ENCODE measurements at places on chromosomes 3 and 15.

DNA sequence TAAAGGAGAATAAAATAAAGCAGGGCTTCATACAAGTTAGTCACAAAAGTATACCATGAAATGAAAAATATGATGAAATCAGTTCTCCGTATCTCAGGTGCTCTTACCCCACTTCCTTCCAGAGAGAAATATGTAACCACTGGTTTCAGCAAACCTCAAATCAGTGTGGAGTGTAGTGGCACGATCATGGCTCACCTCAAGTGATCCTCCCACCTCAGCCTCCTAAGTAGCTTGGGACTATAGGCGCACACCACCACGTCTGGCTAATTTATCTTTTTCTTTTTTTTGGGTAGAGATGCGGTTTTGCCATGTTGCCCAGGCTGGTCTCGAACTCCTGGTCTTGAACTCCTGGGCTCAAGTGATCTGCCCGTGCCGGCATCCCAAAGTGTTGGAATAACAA is 24.2 kb downstream of the DENND4A start:
- no peak for DNase-seq

DNA sequence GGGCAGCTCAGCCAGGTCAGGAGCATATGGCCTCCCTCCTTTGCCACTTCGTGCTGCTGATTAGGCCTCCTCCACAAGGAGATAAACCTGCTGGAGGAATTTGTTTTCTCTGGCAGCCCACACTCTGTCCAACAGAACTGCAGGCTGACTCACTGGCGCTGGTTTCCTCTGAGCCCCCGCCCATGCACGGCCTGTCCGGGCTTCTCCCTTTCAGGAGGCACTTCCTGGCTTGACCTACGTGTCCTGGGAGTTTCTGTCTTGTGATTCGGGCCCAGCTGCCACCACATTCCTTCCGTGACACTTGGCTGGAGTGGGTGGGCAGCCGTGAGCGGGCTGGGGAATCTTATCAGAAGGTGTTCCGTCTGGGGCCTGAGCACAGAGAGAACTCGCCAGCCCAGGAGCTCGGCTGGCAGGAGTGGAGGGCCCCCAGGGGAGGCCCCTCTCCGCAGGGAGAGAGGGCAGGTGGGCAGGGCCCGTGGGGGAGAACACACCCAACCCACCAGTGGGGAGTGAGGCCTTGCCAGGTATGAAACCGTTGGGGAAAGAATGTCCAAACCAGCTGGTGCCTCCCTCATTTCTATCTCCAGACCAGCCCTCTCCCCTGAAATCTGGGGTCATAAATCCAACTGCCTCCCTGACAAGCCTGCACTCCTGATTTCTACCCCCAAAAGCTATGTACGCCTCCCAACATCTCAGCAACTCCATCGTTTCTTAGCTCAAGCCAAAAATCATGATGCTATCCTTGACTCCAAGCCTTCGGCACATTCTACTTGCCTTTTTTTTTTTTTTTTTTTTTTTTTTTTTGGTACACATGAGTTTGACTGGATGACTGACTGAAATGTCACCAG is 110.6 kb upstream of the MEF2A start:
- peak; percentile 88 for DNase-seq

GRCh38 chr3:120181632-120182031 is 87.4 kb upstream of the GSK3B start:
- DNase-seq: no peak

DNA sequence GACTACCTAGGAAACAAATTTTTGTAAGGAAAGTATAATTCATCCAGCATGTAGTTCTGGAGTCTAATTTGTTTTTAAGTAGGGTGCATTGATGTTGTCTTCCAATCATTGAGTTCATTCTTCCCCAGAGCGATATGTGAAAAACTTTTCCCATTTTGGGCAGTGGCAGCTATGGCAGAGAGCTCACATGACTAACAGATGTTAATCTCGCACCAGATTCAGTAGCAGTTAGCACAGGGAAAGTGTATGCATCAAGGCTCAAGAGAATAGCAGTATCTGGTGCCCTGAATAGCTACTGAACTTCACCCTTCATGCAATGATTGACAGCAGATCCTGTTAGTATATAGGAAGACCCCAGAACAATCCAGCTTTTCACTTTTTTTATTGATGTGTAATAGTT is 46.3 kb upstream of the TCAIM start:
- DNase-seq: no peak

GRCh38 chr15:91484141-91484540 is 369.4 kb upstream of the SLCO3A1 start:
- DNase-seq: no peak

DNA sequence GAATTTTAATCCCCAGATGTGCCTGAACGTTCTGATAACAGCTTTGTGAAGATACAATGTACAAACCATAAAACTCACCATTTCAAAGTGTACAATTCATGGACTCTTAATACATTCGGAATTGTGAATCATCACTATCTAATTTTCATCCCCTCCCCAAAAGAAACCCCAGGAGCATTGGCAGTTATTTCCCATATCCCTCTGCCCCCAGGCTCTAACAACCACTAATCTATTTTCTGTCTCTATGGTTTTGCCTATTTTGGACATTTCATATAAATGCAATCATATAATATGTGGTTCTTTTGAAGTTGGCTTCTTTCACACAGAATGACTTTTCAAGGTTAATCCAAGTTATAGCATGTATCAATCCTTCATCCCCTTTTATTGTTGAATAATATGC is 25.3 kb downstream of the PRICKLE2 start:
- no peak for DNase-seq

DNA sequence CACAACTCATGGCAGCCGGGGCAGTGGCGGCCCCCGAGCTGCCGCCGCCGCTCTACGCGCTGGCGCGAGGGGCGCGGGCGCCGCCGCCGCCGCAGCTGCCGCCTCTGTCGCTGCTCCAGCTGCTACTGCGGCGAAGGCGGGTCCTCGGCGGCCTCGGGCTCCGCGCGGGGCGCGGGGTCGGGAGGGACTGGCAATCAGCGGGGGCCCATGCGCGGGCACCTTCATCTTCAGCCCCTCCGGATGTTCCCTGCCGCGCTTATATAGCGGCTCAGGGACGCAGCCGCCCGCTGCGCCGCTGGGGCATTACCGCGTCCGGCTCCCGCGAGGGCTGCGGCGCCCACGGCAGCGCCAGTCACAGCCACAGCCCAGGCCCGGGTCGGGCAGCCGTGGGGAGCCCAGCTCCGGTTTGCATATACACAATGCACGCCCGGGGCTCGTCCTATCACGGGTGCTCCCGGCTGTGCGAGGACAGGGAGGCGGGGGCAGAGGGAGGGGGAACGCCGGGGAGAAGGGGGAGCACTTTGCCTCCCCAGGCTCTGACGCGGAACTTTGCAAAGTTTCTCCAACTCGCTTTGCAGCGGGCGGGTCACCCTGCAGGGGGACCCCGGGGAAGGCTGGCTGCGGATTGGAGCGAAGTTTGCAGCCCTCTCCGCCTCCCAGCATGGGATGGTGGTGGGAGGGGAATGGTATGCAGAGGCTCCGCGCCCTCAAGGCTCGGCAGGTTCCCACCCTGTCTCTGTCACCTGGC is at the start of gene VGLL3:
Gene VGLL3 (minus strand): TSS at position 416 of the 748 bp plus-strand sequence. CDS start 406 bp downstream, at position 10.
- DNase-seq: peak; percentile 12

GRCh38 chr15:85540085-85540797 is 159.8 kb downstream of the AKAP13 start:
- DNase-seq: no peak

DNA sequence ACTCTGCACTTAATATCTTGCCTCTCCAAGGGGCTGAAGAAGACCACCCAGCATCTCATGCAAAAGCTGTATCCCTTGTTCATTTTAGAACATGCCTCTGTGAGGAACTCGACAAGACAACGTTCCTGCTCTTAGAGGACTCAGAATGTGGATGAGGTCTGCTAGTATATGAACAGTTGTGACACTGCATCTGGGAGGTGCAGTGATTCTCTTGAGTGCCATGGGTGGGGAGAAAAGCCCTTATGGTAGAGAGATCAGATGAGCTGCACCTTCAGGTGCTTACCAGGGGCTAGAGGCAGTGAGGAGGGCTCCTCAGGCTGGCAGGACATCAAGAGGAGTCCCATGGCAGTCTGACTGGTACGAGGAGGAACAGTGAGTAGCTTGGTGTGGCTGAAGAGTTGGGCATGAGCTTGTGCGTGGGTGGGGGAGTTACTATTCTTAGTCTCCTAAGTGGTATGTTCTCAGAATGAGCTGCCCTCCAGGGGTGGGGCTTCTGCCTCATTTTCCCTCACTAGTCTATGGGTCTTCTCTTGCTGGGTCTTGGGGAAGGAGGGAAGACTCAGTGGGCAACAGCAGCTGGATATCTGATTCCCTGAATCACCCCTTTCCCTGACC is 56.7 kb upstream of the ATP2B2 start:
- DNase-seq: no peak

DNA sequence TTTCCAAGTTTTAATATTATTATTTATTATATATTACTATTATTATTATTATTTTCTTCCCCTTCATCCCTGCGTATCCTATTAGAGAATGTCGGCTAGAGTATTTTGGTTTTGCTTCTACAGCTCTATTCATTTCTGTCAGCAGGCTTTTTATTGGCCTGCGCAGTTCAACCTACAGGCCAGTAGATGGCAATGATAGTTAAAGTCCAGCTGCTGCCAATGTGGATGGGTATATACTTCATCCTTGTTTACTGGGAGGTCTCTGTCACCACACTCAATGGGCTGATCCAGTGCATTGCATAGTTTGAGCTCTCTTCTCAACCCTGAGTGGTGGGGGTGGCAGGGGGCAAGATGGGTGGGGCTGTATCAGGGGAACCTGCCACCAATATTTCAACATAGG is 799.8 kb downstream of the NSUN3 start:
- DNase-seq: peak; percentile 48

- no peak for DNase-seq
Observed at GRCh38 chr15:37771465-37771864, 163.0 kb upstream of the TMCO5A start.

- no peak for DNase-seq
Observed at GRCh38 chr3:160369784-160370183, 29.2 kb downstream of the IFT80 start.

DNA sequence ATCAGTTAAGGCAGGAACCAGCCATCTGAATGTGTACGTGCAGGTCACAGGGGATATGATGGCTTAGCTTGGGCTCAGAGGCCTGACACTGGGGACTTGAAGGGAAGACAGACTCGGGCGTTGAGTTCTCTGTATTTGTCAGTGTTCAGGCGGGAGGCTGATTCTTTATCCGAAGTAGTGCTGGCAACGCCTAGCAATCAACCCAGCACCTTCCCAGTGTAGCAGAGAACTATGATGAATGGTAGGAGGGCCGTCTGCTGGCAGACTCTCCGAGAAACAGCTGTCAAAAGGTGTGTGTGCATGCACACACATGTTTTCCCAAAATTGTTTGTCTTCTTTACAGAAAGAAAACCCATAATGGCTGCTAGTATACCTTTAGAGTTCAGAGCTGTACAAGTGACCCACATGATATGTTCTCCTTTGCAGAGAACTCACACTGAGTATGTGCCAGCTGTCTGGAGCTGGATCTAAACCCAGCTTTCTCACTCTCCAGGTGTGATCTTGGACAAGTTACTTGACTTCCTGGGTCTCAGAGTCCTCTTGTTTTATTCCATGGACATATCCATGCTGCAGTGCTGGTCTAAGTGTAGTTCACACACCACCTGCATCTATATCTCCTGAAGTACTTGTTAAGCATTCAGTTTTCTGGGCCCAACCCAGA is 74.5 kb upstream of the LARS2 start:
- DNase-seq: no peak

GRCh38 chr15:73254598-73254997 is 114.2 kb downstream of the HCN4 start:
- no peak for DNase-seq

GRCh38 chr15:58148633-58149445 is 10.7 kb downstream of the AQP9 start:
- DNase-seq: no peak

DNA sequence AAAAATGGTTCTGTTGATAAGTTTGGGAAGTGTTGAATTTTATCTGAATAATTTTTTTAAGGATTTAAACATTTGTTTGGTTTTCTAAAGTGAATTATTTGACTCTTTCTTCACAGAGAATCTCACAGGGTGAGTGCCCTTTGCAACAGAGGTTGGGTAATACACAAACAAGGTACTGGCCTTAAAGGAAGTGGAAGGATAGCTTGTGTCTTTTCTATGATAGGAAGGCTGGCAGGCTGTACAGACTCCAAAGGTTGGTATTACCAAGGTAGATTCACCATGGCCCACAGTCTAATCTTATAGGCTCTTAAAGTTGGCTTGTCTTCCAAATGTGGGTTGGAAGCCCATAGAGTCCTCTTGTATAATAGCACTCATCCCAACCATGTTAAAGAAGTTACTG is 311.5 kb downstream of the SV2B start:
- DNase-seq: no peak

GRCh38 chr3:56926243-56926946 is 124.6 kb upstream of the ARHGEF3 start:
- peak; percentile 6 for DNase-seq

DNA sequence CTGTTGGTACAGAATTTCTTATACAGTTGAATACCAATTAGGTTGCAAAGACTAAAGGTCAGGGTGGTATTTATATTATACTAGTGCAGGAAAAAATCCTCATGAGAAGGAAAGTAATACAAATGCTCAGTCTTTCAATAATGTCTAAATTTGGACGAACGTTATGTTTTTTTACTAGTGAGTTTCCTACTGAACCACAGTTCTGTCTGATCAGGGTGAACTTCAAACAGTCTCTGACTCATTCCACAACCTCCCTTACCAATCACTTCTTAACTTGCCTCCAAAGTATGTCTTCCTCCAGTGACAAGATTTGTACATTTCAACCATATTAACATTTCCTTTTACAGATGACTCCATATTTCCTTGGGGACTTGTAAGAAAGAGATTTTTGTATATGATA is 3.4 kb downstream of the TMEM212 start:
- DNase-seq: no peak

- no peak for DNase-seq
Observed at GRCh38 chr15:33066584-33066983, 127.9 kb downstream of the FMN1 start.

GRCh38 chr3:156617145-156617544 is 57.2 kb upstream of the TIPARP start:
- no peak for DNase-seq

DNA sequence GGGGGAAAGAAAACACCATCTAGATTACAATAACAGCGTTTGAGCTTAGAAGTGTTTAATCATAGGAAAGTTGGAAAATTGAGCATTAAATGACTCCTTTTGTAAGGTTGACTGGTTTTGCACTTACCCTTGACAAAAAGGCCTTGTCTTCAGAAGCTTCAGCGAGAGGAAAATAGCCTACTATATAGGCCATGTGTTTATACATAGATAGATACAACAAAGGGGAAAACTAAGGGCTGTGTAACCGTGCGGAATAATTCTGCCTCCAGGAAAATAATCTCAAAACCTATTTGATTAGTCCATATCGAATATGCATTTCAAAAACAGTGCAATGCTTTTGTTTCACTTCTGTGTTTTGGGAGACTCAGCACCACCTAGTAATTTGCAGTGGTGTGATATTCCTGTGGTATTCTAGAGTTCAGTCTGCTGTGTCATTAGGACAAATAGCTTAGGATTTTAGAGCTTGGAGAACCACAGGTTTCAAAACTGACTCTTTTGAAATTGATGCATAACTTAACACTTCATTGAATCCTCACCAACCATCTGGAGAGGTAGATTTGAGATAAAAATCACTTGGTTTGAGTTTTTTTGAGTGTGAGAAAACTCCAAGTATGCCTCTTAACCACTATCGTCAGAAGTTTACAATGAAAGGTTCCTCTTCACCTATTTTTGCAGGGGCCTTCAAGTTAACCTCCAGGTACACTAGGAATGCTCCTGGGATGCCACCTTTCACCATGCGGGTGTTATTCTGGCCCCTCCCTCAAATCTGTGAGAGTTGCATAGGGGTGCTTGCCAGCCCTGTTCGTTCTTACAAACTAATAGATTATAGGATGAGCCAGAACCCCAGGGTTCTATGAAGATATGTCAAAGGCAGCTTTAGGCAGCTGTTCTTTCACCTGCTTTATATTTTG is 1.9 kb downstream of the ARHGAP31 start:
- DNase-seq: peak; percentile 4

All from ACHN (cell line).